ENCODE measurements at places on chromosomes 16 and 17.

GRCh38 chr16:49023050-49023449, 258.6 kb downstream of the CBLN1 start:
- DNase-seq = no peak

DNA sequence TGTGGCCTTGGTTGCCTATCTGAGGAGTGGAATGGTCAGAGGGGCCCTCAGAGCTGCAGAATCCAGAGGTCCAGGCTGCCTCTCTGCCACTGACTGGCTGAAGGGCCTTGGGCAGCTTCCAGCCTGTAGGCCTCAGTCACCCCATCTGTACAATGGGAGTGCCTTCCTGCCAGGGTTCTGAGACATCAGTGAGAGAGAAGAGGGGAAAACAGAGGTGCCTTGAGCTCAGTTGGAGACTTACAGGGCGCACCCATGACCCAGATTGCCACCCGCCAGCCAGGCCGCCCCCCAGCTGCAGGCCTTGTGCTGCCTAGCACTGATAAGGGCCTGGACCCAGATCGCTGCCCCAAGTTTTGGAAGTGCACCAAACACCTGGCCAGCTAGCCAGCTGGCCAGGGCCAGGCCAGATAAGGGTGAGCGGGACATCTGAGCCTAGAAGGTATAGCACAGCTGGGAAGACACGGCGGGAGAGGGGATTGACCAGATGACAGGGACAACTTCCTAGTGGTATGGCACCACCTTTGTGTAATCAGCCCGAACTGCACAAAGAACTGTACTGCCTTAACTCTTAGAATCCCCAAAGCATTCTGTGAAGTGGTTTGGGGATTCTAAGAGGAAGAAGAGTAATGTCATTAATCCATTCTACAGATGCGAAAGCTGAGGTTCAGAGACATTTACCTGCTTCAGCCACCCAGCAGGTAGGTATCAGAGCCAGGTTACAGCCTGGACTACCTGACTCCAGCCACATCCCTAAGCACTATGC, 1.4 kb downstream of the SLC4A1 start:
- no peak for DNase-seq

DNA sequence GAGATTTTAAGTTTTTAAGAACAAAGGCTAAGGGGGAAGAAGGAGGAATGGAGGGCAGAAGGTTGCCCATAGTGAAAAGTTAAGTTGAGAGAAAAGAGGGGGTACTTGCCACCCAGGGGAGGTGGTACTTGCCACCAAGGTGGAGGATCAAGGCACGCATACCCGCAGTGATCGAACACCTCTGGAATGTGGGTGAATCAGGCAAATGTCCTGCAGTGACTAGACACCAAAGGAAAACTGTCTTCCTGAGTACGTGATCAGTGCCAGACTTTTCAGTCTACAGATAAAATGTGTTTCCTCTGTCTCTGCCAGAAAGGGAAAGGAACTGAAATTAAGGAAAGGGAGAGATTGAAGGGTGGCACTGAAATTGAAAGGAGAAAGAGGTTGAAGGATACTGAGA, 2285.3 kb downstream of the TP53TG3F start:
- no peak for DNase-seq

GRCh38 chr17:78831688-78832540, 8.7 kb downstream of the USP36 start:
- no peak for DNase-seq

- no peak for DNase-seq
Measured at GRCh38 chr17:565521-565920, 149.1 kb downstream of the VPS53 start.

GRCh38 chr17:8611619-8612298, 18.8 kb downstream of the MYH10 start:
- DNase-seq = no peak

GRCh38 chr16:19486750-19487325, 35.1 kb downstream of the GDE1 start:
- no peak for DNase-seq

DNA sequence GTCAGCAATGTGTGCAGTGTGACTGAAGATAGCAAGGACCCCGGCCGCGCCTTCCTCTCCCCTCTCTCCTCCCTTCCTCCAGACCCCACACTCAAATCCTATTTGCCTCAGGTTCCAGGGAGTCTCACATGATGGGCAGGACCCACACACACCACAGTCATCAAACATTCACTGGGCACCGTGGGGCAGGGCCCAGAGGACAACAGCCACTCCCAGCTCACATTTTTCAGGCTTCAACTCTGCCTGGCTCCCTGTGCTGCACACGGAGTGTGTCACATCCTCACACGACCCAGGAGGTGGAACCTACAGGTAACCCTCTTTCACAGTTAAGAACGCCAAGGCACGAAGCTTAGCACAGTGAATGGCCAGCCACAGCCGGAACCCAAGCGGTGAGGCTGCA, 30.5 kb downstream of the PEMT start:
- no peak for DNase-seq

DNA sequence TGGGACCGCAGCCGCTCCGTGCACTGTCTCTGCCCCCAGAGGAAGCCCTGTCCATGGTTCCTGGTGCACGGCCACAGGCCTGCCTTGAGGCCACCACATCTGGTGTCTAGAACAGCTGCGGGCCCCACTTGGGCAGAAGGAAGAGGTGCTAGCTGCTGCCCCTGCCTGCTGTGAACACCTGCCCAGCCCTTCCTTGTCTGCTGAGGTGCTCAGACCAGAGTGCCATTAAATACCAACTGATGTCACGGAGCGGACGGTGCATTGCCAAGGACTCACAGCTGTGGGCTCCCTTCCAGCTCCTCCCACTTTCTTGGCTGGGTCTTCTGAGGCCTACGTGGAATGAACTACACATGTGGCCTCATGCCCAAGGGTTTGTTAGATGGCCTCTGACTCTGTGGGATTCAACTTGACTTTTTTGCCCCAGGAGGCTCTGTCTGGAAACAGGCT, 146.1 kb downstream of the RAB11FIP4 start:
- no peak for DNase-seq

- no peak for DNase-seq
Measured at GRCh38 chr16:24275413-24275812, 19.3 kb downstream of the CACNG3 start.

- DNase-seq = no peak
Measured at GRCh38 chr17:61547113-61547512, 43.9 kb downstream of the NACA2 start.

DNA sequence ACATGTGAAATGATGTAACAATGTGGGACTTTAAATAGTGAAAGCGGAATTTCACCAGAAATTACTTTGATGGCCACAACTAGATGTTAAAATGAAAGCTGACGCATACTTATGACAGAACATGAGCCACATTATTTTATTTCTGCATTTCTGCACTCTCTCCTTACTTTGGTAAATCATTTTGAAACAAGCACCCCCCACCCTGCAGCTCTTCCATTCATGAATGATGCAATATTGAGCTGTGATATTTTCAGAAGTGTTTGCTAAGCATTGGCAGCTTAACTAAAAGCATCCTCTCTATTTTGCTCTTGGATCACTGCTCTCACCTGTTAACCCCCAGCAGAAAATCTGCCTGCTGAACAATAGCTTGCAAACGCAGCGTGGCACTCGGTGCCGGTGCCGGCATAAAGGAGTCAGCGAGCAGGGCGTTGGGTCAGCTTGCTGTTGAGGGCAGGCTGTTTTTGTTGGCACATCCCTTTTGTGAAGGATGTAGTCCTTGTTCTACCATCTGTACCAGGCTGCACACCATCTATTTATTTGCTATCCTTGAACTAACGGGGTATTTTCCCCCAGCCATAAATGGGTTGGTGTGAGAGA, 30.8 kb upstream of the CBLN1 start:
- no peak for DNase-seq

GRCh38 chr17:11908711-11909146, 88.5 kb downstream of the ZNF18 start:
- no peak for DNase-seq

DNA sequence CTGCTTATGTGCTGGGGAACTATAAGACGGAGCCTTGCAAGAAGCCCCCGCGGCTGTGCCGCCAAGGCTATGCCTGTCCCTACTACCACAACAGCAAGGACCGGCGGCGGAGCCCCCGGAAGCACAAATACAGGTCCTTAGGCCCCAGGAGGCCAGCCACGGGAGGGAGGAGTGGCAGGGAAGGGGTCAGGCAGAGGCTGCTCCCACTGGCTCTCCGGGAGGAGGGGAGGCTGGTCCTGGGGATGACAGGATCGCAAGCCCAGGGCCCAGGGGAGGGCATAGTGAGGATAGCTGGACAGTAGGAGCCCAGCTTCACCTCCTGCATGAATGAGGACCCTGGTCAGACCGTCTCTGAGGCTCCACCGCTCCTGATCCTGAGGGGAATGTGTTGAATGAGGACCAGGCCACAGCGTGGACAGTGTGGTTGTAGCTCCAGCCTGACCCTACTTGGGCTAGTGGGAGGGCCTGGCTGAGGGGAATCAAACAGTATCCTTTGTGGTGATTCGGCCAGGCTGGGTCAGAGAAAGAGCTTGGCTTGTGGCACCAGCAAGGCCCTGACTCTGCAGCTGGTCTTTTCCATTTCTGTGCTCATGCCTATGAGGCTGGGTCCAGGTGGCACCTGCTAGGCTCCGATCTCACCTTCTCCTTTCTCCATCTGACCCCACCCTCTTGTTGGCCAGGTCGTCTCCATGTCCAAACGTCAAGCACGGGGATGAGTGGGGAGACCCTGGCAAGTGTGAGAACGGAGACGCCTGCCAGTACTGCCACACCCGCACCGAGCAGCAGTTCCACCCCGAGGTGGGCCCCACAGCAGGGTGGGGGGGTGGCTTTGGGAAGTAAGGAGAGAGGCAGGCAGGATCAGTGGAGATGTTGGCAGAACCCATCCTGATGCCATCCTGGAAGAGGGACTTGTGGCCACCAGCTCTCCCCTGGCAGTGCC, 28.7 kb downstream of the UNK start:
- no peak for DNase-seq

- no peak for DNase-seq
Measured at GRCh38 chr17:16939606-16940115, 32.3 kb downstream of the TNFRSF13B start.

DNA sequence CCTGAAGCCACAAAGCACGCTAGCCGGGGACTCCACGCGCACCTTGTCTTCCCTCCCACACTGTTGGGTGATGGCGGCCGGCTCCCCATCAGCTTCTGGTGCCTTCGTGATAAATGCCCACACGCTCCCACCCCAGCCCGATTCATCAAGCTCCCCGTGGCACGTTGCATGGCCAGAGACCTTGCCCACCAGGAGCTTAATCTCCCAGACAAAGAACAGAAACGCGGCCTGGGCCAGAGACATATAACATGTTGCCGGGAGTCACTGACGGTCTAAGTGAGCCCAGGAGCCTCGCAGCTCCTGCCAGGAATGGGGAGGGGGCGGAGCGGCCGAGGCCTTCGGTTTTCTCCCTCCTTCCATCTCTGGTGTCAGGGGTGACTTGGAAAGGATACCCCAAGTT, 93.1 kb downstream of the SDK2 start:
- no peak for DNase-seq

DNA sequence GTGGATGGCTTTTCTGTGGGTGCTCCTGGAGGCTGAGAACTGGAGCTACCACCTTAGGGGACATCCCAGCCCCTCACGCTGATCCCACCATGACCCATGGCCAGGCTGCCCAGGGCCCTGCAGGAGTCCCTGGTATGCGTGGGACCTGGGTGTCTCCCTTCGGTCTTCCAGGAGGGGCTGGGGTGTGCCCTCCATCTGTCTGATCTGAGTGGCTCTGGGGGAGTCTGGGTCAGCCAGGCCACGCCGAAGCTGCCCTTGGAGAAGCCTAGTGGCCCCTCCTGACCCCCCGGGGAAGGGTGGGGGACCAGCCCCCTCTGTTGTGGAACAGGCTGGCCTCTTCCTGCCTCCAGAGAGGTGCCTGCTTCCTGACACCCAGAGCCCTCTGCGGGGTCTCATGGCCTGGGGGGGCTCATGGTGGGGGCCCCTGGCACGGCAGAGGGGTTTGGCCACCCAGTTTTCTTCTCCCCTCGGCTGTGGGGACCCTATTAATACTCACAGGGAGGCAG, 10.7 kb downstream of the BAIAP2 start:
- DNase-seq = no peak

DNA sequence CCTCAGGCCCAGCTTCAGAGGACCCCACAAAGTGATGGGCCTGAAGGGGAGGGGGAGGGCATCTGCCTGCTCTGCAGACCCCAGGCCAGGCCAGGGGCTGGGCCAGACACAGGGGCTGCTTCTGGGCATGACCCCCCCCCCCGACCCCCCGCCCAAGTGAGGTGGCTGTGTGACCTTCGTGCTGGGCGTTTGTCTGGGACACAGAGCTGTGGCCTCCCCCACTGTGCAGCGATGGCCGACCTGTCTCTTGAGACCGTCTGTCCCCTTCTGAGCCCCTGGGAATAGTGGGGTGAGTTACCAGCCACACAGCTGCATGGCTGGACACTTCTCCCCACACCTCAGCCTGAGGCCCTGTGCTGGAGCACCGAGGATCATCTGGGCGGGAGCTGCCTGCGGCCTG, 34.8 kb upstream of the GNG13 start:
- DNase-seq = no peak

DNA sequence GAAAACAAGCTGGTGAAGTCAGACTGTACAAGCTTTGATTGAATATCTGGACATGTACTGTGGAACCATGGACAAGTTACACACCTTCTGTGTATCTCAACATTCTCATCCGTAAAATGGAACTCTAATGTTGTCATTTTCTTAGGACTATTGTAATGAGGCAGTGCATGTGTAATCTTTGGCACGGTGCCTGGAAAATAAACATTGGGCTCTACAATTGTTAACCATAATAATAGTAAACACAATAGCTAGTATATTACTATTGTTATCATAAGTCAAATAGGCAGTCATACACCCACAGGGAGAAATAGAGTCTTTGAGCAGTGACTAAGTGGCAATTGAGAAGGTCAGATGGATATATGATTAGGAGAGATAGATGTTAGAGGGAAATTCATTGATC, 39.8 kb upstream of the ANKFN1 start:
- no peak for DNase-seq

- no peak for DNase-seq
Measured at GRCh38 chr16:87431926-87432325, 39.8 kb downstream of the MAP1LC3B start.

DNA sequence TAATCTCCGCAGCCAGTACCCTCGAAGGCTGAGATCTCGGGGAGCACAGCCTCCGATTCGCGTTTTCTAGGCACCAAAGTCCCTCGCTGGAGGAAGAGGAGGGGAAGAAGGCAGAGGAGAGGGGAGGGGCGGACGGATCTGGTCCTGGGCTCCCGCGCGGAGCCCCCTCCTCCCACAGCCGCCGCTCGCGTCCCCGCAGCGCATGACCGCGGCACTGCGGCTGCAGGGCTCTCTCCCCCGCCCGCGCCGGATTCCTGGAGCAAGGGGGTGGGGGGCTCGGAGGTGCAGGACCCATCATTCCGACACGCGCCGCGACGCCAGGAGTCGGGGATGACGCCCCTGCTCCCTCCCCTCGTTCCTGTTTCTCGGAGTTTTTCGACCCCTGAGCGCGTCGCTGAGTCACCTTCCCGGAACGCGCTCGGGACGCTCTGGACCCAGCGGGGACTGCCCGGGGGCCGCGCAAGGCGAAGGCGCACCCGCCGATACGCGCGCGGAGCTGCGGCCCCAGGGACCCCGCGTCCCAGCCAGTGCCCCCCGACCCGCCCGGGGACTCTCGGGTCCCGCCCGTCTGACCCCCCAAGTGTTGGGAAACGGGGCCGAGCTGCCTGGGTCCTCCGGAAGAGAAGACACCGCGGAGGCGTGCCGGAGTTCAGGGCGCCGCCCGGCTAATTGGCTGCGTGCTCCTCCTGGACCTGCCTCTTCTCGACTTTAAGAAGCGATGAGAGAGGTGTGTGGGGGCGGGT, 1.4 kb upstream of the SPHK1 start:
- peak; percentile 84 for DNase-seq

- DNase-seq = no peak
Measured at GRCh38 chr16:79883494-79883893, 283.0 kb upstream of the MAF start.

- peak; percentile 69 for DNase-seq
Measured at GRCh38 chr17:17751489-17752088, 70.3 kb downstream of the RAI1 start.

GRCh38 chr17:63609816-63610573, 9.3 kb downstream of the TACO1 start:
- no peak for DNase-seq
